ENCODE measurements at places on chromosomes 12 and 14.

DNA sequence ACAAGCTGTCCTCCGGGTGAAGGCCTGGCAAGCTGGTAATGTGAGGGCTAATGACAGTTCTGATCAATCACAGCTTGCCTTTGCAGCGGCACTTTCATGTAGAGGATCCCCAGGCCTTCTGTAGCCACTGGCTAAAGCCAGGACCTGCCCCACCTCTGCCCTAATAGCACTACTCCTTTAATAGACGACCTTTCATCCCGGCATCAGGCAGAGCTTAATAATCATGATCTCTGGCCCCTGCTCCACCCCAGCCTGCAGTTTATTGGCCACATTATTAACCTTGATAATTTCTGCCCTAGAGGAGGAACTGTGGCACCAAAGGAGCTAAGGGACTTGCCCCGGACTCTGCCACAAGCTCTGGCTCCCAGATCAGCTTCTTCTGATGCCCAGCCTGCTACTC is 142.3 kb upstream of the TBX3 start:
- no peak for DNase-seq

GRCh38 chr12:31859232-31859977 is 99.8 kb upstream of the RESF1 start:
- DNase-seq = no peak

DNA sequence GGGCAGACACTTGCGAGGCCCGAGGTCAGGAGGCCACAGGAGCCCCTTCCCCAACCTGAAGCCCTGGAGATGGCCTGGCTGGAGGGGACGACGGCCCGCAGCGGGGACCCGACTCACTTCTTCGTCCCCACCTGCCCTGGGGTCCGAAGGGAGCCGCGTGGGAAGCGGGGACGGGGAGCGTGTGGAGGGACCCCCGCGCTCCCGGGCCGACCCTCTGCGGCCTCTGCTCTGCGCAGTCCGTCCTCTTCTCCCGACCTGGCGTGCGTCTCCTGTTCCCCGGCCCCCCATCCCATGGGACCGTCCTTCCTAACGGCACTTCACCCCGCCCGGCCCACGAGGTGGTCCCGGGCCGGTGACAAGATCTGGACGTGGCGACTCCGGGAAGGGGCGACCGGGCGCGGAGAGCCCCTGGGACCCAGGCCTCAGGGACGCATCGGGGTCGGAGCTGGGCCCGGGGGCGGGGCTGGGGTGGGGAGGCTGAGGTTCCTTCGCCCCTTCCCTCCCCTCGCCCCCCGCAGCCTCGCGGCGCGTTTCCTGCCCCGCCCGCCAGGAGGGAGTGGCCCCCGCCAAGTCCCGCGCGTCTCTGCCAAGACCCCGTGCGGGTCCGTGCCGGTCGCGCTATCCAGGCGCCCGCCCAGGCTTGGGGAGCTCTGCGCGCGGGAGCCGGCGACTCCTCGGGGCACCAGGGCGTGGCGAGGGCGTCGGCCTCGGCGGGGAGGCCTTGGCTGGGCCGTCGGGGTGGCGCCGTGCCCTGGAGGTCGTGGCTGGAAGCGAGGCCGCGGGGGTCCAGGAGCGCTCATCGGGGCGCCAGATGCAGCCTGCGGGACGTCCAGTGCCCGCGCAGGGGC is 97.1 kb downstream of the TNFAIP2 start:
- no peak for DNase-seq

DNA sequence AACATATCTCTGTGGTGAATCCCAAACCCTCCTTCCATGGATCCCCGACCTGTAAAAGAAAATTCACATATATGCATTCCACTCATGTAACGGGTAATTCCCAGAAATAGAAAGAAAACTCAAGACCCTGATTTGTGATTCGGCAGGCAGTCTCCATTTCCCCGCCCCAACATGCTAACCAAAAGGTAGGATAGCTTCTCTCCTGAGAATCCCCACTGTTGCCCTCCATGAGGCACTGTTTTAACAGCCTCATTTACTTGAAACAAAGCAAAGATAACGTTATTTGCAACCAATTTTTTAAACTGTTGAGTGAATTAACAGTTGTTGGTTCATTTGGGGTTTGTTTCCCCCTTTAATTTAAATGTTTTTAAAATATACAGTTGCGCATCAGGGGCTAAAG is 774 bp upstream of the SLC2A13 start:
- no peak for DNase-seq

DNA sequence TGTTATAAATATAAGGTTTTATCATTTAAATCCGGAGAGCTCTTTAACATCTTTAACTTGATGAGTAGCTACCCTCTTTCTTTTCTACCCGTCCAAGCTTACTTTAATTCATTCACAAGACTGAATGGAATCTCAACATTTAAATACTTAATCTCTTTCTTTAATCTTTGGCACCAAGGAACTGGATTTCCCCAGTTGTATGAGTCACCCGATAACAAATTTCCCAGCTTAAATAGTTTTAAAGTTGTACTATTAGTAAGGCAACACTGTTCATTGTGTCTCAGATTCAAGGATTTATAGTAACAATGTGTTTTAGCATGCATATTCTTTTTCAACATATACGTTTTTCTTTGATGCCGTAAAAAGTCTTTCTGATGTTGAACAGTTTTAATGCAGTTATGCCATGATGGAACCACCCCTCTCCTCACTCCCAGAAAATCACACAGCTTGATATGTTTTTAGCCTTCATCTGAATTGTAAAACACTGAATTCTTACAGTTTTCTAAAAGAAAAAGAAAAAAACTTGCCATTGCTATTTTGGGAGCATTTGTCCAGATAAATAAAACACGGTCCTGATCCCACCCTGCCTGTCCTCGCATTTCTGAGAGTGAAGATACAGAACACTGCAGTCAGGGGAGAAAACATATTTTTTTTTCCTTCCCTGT is 16.0 kb upstream of the LRP6 start:
- no peak for DNase-seq

DNA sequence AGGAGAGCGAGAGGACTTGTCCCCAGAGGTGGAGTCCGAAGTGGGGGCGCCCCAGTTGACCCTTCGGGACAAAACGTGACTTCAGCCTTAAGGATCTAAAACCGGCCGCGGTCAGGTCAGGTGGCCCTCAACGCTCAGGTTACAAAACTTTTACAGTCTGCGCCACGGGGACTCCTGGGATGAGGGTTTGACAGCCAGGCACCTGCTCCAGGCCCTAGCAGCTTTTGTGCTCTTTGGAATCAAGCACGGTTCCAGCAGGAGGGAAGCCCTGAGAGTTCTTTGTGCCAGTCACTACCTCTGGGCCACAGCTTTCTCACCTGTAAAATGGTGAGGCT is 337 bp downstream of the ZC2HC1C start:
- DNase-seq = no peak

DNA sequence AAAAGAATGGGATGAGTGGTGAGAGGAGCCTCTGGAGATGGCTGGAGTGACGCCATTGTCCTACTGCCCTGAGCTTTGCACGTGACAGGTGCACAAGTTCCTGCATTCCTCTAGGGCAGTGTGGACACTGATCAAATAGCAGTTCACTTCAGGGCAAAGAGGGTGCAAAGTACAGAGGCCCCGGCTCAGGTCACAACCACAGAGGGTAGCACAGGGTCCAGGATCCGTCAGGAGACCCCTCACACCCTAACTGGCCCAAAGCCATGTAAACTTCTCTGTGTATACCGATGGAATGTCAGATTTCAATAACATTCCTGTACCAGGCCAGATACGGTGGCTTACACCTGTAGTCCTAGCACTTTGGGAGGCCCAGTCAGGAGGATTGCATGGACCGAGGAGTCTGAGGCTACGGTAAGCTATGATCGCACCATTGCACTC is 10.4 kb upstream of the FBLN5 start:
- no peak for DNase-seq

- no peak for DNase-seq
Measured at GRCh38 chr14:57957441-57957840, 91.5 kb upstream of the SLC35F4 start.

GRCh38 chr12:14995583-14996425 is 23.0 kb downstream of the PDE6H start:
- no peak for DNase-seq

Measured in activated CD4-positive, alpha-beta T cell treated with anti-CD3 and anti-CD28 coated beads for 1 hour (primary cell).